Fibroblast of villous mesenchyme (primary cell): ENCODE measurements at places on chromosomes 11 and 22.

GRCh38 chr11:832529-833113 lies at the start of gene CD151:
CD151 (plus strand) TSS chr11:832952; CDS start chr11:836070, 3,118 bp downstream.
- peak; percentile 53 for DNase-seq

DNA sequence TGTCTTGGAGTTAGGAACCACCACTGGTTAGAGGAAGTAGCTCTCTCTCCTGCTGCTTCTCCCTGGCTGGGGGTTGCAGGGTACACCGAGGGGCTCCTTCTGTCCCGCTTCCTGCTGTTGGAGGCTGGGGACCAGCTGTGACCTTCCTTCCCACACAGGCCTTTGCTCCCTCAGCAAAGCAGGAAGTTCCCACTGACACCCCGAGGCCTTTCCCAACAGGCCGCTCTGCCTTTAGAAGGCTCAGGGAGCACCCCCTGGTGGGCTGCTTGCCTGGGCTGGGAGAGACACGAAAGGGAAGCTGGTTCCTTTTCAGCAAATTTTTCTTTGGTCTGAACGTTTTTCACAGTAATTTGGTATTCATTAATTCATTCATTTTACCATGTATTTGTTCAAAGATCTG lies 527.9 kb upstream of the B3GAT1 start:
- peak; percentile 5 for DNase-seq

DNA sequence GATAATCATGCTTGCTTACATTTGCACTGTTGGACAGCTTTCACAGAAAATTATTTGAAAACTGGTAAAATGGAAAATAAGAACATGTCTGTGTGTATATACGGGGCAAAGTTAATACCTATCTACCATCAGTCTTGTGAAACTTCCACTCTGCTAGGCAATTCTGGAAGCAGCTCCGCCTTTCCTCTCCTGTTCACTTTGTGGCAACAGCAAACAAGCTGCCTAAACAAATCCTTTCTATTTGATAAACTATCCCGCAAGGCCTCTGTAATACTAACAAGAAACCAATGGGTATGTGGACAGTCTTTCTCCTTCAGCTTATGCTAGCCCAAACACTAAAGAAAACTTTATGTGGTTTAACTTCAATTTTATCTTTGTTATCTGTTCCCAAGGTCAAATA lies 39.2 kb upstream of the RAPSN start:
- DNase-seq = peak; percentile 81

DNA sequence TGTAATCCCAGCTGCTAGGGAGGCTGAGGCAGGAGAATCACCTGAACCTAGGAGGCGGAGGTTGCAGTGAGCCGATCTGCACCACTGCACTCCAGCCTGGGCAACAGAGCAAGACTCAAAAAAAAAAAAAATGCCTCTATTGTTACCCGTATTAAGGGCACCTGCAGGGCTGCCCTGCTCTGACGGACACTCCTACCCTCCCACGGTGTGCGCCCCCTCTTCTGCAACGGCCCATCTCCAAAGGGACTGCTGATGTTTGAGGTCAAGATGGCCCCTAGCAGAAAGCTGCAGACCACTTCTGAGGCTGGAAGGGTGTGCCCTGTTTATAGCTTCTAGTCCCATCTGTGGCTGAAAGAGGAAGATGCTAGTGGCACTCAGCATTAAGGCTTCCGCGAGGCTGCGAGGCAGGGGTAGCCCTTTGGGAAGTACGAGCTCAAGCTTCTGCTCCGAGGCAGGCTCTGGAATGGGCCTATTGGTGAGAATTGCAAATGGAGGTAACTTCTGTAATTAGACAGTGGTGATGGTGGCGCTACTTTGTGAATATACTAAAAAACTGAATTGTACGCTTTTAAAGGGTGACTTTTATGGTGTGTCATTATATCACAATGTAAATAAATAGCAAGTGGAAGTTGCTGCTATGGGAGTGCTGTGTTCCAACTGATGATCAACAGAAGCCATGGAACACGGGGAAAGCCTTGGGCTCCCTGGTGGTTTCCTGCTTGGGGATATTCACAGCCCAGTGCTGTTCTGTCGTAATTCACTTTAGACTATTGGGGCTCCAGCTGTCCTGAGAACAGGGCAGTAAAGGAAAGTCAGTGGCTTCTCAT lies 24.3 kb downstream of the ARFGAP2 start:
- DNase-seq = peak; percentile 36

- DNase-seq = no peak
Measured at GRCh38 chr11:123570939-123571580, 83.4 kb downstream of the SCN3B start.

- DNase-seq = no peak
Measured at GRCh38 chr22:45446216-45446615, 32.7 kb downstream of the RIBC2 start.

DNA sequence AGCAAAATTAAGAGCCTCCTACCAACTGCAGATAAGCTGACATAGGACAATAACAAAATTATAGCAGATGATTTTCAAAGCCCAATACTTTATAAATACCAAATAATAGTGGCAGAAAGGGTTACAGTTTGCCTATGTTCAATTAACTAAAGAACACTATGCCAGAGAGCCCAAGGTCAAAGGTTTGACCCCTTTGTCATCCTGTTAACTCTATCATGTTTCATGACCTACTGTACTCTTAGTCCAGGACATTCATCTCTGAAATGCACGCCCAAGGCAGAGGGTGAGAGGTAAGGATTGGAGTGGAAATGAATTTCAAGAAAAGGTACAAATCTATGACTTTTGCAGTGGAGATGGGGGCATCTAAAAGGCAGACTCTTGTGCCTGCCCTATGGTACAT lies 70.6 kb downstream of the DDIAS start:
- no peak for DNase-seq
